ENCODE measurements at places on chromosomes 6 and 20.
A peak's percentile ranks its signal among the peaks of the same experiment; 100 is the strongest.

GRCh38 chr6:126268092-126268491 is 71.8 kb upstream of the CENPW start:
- DNase-seq = no peak

DNA sequence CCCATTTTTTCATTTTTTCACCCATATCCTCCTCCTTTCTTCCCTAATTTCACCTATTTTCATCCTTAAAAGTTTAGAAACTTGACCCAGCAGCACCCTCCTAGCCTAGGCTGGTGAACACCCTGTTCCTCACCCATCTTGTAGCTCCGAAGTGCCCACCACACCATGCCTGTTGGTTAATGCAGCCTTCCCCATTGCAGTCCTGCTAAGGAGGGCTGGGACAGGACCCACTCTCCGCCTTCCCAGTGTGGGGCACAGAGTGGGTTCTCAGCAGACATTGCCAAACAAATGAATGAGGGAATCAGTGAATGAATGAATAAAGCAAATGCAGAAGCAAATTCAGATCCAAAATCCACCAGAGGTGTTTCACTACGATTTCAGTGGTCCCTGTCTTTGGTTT is 45.7 kb downstream of the CTCFL start:
- DNase-seq = no peak

GRCh38 chr20:20012541-20012940 is 4.6 kb upstream of the NAA20 start:
- no peak for DNase-seq

DNA sequence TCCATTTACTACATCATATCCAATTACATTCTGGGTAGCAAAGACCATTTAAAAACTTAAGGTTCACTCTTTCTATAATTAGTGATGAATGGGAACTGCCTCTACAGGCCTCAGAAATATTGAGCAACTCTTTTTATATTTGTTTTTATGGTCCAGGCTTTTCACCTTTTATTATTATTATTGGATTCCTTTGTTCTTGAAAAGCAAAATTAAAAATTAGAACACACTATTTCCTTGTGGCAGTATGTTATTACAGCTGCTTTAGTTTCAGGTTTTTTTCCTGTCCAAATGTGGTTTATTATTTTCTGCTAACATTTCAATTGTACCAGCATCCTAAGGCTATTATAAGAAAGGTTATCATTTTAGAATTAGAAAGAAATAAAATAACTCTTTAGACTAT is 150.1 kb downstream of the FARS2 start:
- DNase-seq = no peak

GRCh38 chr6:100163035-100163434 is 169.0 kb upstream of the MCHR2 start:
- no peak for DNase-seq

GRCh38 chr6:16129623-16130401 is 926 bp downstream of the MYLIP start:
- peak; percentile 41 for DNase-seq

DNA sequence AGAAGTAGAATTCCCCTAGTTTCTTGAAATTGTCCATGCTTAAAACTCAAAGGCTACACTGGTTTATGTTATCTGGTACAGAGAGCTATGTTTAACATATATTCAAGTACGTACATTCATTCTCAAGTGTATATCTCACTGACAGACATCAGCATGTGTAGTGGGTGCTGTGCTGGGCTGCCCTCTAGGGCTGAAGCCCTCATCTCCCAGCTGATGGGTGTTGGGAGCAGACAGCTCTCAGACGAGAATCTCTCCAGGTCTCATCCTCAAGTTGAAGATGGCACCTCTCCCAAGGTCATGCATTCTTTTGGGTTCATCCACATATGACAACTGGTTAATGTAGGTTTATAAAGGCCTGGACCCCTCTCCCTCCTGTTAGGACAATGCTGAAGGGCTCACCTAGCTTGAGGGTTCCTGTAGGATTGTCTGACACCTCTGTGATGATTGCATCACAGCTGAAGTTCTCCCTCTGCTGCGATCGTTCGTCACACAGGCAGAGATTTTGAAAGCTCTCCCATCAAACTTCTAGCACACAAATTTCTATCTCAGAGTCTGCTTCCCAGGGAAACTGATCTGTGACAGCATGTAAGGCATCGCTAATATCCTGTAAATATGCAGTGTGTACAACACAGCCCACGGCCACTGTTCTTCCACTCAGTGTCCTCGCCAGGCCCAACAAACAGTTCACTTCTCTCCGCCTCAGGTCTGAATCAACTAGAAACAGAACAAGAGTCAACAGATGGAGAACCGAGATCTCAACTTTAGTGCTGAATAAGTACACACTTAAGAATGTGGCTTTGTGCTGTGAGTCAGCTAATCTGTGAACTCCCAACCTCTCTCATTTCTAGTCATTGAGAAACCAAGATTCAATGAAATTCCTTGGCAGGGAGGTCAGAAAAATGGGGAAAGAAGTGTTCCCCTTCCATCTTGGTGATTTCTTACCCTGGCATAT is 43.2 kb downstream of the PREP start:
- peak; percentile 54 for DNase-seq

DNA sequence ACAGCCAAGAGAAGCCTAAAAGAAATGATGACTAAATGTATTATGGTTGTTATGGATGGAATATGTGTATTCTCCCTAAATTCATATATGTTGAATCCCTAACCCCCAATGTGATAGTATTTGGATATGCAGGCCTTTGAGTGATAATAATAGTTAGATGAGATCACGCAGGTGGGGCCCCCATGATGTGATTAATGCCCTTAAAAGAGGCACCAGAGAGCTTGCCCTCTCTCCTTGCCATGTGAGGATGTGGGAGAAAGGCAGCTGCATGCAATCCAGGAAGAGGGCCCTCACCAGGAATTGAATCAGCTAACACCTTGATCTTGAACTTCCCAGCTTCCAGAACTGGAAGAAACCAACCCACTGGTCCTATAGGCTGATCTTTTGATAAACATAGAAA is 190.6 kb upstream of the TCF21 start:
- no peak for DNase-seq
